ENCODE measurements at places on chromosomes 6 and 20.
A peak's percentile ranks its signal among the peaks of the same experiment; 100 is the strongest.

GRCh38 chr6:1136415-1136774, 175.5 kb upstream of the FOXQ1 start:
- DNase-seq, result peak; percentile 28

GRCh38 chr6:25014369-25014768, 78.6 kb upstream of the RIPOR2 start:
- DNase-seq, result no peak

- DNase-seq, result peak; percentile 95
Observed at GRCh38 chr6:26556263-26557070, 18.3 kb downstream of the HMGN4 start.

DNA sequence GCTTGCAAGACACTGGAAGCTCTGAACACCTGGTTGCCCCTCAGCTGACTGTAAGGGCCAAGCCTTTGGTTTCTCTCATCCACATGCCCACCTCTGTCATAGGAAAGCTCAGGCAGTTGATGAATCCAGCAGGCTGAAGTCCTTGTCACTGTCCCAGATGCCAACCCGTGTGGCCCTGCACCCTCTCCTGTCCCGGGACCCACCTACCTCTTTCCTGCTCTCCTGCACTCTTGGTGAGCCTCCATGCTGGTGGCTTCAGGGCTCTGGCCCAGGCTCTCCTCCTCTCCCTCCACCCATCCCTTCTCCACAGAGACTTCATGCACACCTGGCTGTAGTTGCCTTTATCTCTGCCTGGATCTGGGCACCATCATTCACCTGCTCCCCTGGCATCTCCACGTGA, 4.0 kb upstream of the GID8 start:
- no peak for DNase-seq

GRCh38 chr6:148182378-148182777, 160.3 kb upstream of the SASH1 start:
- no peak for DNase-seq

- peak; percentile 76 for DNase-seq
Observed at GRCh38 chr6:43687437-43688347, at the start of gene MRPS18A. MRPS18A (minus strand) TSS chr6:43687791; CDS start chr6:43687779, 12 bp downstream.

DNA sequence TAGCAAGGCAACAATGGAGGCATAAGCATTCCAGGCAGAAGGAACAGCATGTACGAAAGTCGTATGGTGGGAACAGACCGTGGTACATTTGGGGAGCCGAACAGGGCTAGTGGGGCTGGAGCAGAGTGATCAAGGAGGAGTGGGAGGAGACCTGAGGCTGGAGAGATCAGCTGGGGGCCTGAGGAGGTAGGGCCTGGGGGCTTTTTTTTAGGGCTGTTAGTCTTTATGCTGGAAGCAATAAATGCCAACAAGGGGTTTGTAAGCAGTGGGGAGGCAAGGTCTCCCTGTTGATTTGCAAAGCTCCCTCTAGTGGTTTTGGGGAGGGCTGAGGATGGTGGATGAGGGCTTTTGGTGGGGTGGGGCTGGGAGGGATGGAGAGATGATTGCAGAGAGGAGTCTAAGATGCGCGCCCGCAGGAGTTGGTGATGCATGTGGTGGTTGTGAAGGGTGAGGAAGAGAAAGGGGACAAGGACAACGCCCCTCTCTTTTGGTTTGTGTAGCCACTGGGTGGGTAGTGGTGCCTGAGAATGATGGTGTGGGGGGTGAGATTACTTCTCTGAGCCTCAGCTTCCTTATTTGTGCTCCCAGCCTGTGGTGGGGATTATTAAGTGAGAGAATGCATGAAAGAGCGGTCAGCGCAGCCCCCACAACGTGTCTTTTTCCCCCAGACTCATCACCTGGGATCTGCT, 74.1 kb upstream of the TOX2 start:
- DNase-seq, result no peak

- DNase-seq, result peak; percentile 41
Observed at GRCh38 chr6:12160326-12160725, 129.8 kb upstream of the EDN1 start.

- peak; percentile 39 for DNase-seq
Observed at GRCh38 chr6:34459899-34460593, 5.8 kb upstream of the PACSIN1 start.

DNA sequence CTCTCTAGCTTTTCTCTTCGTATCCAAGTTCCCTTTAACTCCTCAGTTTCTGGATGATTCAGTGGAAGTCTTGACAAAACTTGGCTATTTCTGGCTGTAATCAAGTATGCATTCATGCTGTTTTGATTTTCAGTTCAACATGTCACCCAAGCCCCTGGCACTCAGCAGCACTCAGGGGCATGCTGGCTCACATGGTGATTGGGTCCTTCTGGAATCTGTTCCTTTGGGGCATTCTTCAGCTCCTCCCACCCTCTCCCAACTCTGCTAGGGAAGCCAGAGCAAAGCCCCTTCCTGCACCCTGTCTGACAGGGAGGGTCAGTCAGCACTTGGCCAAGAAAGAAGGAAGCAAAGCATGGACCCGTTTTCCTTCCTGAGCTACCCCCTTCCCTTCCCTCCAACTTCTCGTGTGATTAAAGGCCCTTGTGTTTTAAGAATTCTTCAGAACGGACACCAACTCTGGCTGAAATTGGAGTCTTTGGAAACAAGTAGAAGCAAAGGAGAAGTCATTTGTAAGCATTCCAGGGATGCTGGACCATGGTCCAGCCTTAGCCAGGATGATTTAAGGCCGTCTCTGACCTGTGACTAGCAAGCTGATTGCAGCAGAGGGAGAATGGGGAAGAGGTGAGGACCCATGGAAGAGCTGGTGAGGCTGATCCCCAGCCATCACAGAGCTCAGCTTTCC, 7.1 kb downstream of the PLEKHG1 start:
- DNase-seq, result no peak

GRCh38 chr6:1708122-1708521, 98.4 kb downstream of the FOXC1 start:
- no peak for DNase-seq

- DNase-seq, result no peak
Observed at GRCh38 chr6:34143884-34144580, 1.9 kb downstream of the GRM4 start.

GRCh38 chr20:23157734-23158133, 71.6 kb upstream of the CD93 start:
- DNase-seq, result no peak

DNA sequence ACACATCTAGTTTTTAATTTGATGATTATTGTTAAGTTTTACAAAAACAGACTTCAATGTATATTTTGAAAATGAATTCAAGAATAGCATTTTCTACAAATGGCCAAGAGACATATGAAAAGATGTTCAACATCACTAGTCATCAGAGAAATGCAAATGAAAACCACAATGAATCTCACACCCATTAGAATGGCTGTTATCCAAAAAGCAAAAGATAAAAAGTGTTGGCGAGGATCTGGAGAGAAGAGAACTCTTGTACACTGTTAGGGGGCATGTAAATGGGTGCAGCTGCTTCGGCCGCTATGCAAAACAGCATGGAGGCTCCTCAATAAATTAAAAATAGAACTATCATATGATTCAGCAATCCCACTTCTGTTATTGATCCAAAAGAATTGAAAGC, 185.8 kb upstream of the CCN2 start:
- DNase-seq, result no peak

DNA sequence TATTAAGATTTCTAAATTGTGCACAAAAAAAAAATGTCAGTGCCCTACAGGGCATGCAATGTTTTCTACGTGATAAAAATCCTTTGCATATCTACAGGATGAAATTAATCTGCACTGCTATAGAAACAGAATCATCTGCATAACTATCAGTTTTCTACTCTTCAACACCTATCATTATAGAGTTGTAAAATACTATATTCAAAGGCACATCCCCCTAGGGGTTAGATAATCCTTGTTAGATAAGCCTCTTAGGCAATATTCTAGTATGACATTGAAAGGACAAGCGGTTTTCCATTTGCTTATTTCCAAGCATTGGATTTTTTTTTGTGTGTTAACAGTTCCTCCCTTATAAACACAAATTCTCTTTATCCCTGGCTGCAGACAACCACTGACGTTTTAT, 98.7 kb upstream of the LAMA2 start:
- DNase-seq, result no peak

DNA sequence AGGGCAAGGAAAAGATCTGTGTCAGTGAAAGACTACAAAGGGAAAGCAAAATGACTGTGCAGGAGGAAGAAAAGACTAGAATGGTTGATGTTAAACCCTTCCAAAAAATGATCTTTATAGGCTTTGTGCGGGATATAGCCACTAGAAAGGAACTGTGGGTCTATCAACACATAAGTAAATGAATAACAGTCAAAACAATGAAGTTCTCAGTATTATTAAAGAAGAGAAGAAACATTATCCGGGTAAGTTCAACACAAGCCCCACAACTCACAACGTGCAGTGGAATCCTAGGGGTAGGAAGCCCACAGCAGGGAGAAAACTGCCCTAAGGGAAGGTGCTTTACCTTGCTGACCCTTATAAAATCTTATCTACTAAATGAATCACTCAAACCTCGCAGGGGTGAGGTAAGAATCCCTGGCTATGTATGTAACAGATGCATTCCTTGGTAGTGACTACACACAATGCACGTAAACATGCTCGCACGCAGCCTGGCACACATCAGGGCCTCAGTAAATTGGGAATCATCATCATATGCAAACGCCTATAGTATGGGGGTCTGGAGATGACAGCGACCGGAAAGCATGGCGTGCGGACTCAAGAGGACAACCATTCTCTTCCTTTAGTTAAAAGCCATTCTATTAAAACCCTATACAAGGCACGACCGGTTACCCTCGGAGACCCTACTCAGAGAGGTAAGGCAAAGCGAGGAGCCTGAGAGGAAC, 11.3 kb downstream of the TFAP2A start:
- peak; percentile 75 for DNase-seq
